Activated CD4-positive, CD25-positive, alpha-beta regulatory T cell (primary cell): ENCODE measurements at places on chromosomes 4 and X.
A peak's percentile ranks its signal among the peaks of the same experiment; 100 is the strongest.

- DNase-seq = no peak
Measured at GRCh38 chr4:3659131-3659530, 107.1 kb upstream of the ADRA2C start.

DNA sequence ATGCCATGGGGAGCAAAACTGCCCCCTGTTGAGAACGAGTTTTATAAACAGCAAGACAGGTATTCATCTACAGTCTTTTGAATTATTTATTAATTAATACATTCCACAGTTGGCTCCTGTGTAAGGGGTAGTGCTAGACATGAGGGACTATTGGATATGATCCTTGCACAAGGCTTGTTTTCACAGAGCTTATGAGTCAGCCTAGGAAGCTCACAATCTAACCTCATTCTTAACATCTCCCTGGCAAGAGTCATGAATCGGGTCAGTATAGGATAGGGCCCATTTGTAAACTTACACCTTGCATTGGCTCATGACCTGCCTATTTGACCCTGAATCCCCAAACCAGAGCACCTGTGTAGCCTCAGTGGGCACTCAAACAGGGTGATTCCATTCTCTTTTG, 209.1 kb upstream of the HCCS start:
- no peak for DNase-seq

DNA sequence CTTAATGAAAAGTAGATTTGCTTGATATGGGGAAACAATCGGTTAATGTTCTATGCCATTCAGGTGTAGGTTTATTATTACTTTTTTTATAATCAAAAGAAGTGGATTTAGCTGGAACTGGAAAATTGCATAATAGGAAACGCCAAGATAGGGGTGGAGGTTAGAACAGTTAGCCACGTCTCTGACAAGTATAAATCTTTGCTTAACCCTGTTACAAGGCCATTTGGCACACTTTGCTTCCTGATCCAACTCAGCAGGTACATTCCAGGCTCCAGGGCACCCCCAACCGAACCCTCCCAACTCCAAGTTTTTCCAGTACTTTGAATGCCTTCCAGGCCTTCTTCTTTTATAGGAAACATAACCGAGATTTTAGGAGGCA, 50.6 kb upstream of the ACSL4 start:
- no peak for DNase-seq

- DNase-seq = no peak
Measured at GRCh38 chr4:95290702-95291101, 258.1 kb downstream of the UNC5C start.

- no peak for DNase-seq
Measured at GRCh38 chr4:13190093-13190721, 293.9 kb downstream of the RAB28 start.

GRCh38 chrX:121160987-121161386, 113.6 kb downstream of the GLUD2 start:
- no peak for DNase-seq

- no peak for DNase-seq
Measured at GRCh38 chrX:119756926-119757635, 1.3 kb upstream of the SOWAHD start.

- DNase-seq = no peak
Measured at GRCh38 chrX:129108936-129109335, 414.4 kb downstream of the SMARCA1 start.

- DNase-seq = no peak
Measured at GRCh38 chr4:15965325-15965724, 2.4 kb upstream of the FGFBP2 start.

- DNase-seq = peak; percentile 0
Measured at GRCh38 chrX:22081475-22082092, 49.5 kb downstream of the PHEX start.

DNA sequence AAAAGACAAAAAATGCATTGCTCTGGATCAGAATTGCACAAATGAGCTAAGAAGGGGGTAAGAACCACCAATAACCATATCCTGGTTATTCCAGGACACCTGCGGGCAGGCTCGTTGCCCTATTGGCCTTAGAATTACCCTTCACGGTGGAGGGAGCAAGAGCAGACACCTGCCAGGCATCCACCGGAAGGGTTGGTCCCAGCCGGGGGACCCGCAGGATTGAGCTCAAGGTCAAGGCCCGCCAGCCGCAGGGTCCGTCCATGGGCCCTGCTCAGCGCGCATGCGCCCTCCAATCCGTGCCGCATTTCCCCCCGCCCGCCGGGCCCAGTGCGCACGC, 575 bp downstream of the SLC25A6 start:
- no peak for DNase-seq

DNA sequence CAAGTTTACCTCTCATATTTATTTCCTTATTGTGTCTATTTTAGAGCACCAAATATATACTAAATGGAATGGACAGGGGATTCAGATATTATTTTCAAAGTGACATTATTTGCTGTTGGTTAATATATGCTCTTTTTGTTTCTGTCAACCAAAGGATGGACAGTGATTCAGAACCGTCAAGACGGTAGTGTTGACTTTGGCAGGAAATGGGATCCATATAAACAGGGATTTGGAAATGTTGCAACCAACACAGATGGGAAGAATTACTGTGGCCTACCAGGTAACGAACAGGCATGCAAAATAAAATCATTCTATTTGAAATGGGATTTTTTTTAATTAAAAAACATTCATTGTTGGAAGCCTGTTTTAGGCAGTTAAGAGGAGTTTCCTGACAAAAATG, 6.2 kb downstream of the FGB start:
- DNase-seq = no peak

GRCh38 chr4:7649741-7650531, 215.2 kb upstream of the PSAPL1 start:
- DNase-seq = no peak

DNA sequence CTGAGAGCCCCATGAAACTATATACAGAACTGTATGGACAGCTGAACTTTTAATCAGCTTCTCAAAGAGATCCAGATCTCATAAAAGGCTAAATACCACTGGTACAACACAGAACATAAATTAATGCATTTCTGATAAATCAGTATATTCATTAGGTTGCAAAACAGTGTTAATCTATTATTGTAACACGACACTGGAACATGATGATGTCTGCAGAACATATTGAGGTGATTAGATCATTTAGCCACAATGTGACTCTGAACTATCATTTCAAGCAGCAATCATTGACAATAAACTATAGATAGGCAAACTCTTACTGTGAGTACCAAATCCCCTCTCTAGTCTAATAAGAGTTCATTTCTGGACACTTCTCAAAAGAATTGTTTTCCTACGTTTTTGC, 50.3 kb downstream of the GASK1B start:
- DNase-seq = no peak

- DNase-seq = no peak
Measured at GRCh38 chr4:2011583-2011982, 2.8 kb upstream of the NELFA start.

DNA sequence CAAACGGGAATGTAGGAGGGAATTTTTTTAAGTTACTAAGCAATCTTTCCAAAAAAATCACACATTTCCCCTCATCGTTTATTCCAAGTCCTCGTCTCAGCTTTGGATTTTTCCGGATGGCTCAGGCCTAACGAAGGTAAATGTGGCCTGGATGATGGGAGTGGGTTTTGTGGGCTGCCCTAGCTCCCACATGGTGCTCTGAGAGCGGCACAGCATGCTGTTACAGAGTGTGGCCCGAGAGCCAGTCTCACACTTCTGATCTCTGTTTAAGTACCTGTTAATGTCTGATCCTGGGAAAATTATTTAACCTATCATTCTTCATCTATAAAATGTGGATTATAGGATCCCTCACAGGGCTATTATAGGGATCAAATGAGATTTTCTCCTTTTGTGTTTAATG, 38.2 kb upstream of the ADAM29 start:
- no peak for DNase-seq

DNA sequence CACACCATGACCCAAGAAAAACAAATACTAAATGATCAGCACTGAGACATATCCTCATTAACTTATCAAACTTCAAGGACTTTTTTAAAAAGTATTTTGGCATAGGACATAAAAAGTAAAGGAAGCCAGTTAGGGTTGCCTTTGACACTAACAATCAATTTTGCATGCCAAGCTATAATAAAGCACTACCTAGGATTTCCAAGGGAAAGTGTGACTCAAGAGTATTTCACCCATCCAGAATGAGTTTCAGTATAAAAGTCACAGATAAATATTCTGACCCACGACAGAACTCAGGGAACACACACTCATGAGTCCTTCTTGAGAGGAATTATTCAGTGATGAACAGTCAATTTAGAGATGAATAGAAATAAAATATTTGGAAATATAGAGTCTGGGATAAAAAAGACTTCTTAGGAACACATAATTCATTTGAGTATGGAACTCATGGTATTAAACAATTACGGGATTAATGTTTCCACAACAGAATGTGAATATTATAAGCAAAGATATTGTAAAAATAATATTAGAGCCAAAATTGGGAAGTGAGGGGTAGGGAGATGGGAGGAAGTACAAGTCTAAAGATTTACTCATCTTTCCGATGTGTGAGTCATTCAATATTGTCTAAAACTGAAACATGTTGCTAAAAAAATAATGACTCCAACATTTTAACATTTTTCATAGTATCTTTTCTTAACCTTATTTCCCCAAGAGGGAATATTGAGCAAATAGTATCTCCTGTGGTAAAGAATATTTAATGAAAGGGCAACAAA, 143.5 kb upstream of the LNX1 start:
- DNase-seq = no peak

- no peak for DNase-seq
Measured at GRCh38 chrX:21873063-21873775, 17.4 kb downstream of the YY2 start.

DNA sequence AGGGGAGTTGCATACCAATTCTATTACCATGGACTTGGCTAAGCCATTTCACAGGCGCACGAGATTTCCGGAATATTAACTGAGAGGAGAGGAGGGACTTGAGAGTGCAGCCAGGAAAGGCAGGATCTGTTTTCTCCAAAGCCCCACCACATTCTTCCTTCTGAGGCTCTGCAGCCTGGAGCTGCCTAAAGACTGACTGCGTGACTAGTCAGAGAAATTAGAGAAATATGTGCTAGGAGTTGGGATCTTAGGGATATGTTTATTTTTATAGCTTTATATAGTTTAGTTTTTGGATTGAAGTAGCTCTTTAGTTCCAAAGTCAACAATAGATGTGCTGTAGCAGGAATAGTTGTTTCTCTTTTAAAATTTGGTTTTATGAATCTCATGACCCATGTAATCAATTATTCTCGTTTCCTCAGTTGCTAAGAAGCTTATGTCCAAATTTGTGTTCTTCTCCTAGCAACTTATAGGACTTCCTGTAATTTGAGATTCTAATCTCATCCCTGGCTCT, 300.1 kb upstream of the DDX53 start:
- DNase-seq = no peak

DNA sequence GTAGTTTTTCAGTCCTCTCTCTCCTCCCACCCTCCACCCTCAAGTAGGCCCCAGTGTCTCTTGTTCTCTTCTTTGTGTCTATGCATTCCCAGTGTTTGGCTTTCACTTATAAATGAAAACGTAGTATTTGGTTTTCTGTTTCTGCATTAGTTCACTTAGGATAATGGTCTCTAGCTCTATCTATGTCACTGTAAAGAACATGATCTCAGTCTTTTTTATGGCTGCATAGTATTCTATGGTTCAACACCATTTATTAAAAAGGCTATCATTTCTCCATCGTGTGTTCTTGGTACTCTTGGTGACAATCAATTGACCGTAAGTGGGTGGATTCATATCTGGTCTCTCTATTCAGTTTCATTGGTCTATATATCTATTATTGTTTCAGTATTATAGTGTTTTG, 18.7 kb upstream of the IL2 start:
- no peak for DNase-seq
